ENCODE measurements at places on chromosomes 7 and 10.

DNA sequence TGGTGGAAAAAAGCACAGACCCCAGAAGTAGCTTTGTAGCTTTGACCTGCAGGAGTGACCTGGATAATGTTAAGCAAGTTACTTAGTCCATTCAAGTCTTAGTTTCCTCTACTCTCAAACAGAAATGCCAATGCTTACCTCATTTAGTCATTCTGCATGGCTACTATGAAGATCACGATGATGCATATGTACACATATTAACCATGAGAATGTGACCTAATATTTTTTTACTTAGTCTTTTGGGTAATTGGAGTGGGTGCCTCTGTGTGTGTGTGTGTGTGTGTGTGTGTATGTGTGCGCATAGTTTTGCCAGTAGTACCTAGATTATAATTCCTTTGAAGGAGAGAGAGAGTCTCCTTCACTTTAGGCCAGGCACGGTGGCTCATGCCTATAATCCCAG lies 95.8 kb downstream of the NRP1 start:
- no peaks in the 10 kb centered on the region for H3K4me1 ChIP-seq
- H3K27me3 ChIP-seq: peaks cover 9% of the 10 kb centered on the region
- no peak overlapping the region for H3K27ac ChIP-seq
- DNase-seq: no peak
- no peak overlapping the region for H3K4me3 ChIP-seq
- no peaks in the 10 kb centered on the region for H3K36me3 ChIP-seq

DNA sequence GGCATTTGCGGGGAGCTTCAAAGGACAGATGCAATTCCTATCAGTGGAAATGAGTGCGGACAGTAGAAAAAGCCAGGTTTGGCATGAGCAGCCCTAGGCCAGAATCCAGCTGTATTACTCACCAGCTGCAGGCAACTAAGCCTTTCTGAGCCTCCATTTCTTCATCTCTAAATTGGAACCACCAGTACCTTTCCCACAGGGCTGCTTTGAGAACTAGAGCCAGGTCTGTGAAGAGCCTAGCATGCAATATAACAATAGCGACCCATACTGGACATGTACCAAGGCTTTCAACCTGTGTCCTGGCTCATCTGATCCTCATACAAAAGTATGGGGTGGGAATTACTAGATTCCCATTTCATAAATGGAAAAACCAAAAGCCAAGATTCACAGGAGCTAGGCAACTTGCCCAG lies 101.0 kb downstream of the GSAP start:
- no peak overlapping the region for H3K4me3 ChIP-seq
- H3K27me3 ChIP-seq: no peaks in the 10 kb centered on the region
- no peak for DNase-seq
- peaks cover 5% of the 10 kb centered on the region for H3K4me1 ChIP-seq
- peaks cover 27% of the 10 kb centered on the region for H3K36me3 ChIP-seq

GRCh38 chr7:26006426-26006825 lies 145.6 kb upstream of the NFE2L3 start:
- DNase-seq: no peak
- peaks cover 1% of the 10 kb centered on the region for H3K4me1 ChIP-seq
- H3K36me3 ChIP-seq: no peaks in the 10 kb centered on the region
- H3K4me3 ChIP-seq: no peak overlapping the region
- peaks cover 71% of the 10 kb centered on the region for H3K27me3 ChIP-seq

DNA sequence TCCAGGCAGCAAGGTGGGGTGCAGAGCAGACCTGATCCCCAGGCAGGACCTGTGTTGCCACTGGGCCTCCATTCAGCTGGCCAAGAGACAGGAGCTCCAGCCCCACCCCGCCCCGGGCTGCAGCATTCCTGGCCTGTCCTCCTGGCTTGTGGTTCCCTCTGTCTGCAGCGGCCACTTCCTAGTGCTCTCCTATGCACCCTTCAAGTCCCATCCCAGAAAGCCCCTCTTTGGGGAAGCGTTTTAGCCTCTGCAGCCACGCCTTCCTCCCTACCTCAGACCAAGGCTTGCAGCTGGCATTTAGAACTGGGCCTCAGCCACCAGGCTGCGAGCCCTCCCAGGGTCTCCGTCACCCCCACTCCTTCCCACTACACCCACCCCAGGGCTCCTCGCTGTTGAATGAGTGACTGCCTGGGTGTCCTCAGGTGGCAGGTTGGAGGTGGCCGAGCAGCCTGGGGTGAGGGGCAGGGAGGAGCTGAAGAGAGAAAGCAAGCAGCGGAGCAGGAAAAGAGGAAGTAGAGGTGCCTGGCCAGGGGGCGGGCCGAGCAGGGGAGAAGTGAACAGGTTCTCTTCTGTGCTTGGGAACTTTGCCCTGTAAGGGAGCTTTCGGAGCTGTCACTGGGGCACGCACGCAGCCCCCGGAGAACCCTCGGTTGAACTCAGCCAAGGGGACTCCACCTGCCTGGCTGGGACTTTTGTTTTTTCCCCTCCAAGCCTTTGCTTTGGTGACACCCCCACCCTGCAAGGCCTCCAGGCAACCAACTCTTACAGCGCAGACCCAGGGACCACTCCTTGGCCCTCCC lies 109.1 kb upstream of the TNRC18 start:
- peak overlapping the region; percentile 97 for H3K27ac ChIP-seq
- peak; percentile 33 for DNase-seq
- no peaks in the 10 kb centered on the region for H3K27me3 ChIP-seq

DNA sequence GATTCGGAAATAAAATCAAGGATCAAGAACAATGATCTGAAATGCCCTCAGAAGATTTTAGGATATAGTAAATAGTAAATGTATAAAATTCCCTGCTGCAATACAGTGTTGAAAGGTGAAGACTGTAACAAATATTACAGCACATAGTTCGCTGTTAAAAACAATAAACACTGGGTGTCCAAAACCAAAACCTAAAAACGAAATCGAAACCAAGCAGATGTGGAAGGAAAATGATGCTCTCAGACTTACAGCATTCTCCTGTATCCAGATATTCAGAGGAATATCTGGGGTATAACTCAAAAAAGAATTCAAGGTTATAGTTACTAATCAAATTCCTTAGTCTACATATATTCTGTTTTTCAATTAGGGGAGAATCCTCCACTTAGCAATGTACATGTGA lies 708.1 kb upstream of the PCDH15 start:
- DNase-seq: no peak
- H3K27ac ChIP-seq: no peak overlapping the region
- no peaks in the 10 kb centered on the region for H3K36me3 ChIP-seq
- H3K27me3 ChIP-seq: no peaks in the 10 kb centered on the region

DNA sequence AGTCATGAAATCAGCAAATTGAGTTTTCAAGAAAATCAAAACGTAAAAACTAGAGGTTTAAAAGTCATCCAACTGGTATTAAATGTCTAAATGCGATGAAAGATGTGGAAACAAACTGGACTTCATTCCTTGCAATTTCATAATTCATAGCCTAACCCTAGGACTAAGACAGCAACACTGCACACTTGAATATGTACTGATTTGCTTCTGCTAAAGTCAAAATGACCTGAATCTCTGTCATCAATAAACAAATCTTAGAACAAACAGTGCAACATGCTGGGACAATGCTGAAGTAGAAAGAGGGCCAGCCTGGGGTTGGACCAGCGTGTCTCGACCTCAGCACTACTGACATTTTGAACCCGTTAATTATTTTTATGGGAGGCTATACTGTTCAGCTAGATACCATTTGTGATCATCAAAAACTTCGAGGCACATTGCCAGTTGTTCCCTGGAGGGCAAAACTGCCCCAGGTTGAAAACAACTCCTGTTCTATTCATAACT lies 47.1 kb downstream of the MYOF start:
- H3K4me3 ChIP-seq: no peak overlapping the region
- no peaks in the 10 kb centered on the region for H3K36me3 ChIP-seq
- H3K27me3 ChIP-seq: peaks cover 26% of the 10 kb centered on the region
- H3K27ac ChIP-seq: no peak overlapping the region
- no peaks in the 10 kb centered on the region for H3K4me1 ChIP-seq

GRCh38 chr10:76231286-76231934 lies 800.0 kb downstream of the LRMDA start:
- H3K27ac ChIP-seq: no peak overlapping the region
- H3K27me3 ChIP-seq: no peaks in the 10 kb centered on the region
- no peaks in the 10 kb centered on the region for H3K36me3 ChIP-seq
- no peak overlapping the region for H3K4me3 ChIP-seq

DNA sequence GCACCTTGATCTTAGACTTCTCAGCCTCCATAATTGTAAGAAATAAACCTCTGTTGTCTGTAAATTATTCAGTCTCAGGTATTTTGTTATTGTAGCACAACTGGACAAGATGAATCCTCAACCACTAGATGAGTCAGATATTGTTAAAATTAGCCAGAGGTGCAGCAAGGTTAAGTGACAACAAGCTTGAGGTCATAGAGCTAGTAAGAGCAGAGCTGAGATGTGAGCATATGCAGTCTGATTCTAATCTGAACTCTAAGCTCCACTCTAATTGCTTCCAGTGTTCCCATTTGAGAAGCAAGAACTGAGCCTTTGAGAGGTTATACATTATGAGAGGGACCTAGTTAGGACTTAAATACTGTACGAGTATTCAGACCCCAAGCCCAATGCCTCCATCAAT lies 93.1 kb downstream of the FZD1 start:
- no peaks in the 10 kb centered on the region for H3K36me3 ChIP-seq
- H3K4me1 ChIP-seq: no peaks in the 10 kb centered on the region
- DNase-seq: no peak
- no peak overlapping the region for H3K4me3 ChIP-seq
- no peaks in the 10 kb centered on the region for H3K27me3 ChIP-seq

DNA sequence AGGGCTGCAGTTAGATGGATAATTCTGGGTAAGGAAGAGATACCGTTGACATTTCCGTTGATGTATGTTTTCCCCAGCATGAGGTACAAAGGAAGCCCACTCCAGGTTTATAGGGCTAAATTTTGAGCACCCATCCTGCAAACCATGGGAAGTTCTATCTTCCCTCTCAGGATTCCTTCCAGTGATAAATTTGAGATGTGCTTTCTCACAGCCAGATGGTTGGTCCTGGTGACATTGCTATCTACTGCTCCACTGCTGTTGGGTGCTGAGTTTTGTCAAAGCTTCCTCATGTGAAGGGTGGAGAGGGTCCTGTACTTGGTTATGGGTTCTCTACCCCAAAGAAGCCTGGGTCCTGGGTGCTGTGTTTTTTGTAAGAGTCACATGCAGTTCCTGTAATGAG lies 57.4 kb downstream of the CXCL12 start:
- no peaks in the 10 kb centered on the region for H3K4me1 ChIP-seq
- H3K4me3 ChIP-seq: no peak overlapping the region
- peaks cover 33% of the 10 kb centered on the region for H3K27me3 ChIP-seq
- no peaks in the 10 kb centered on the region for H3K36me3 ChIP-seq
- DNase-seq: no peak

- no peaks in the 10 kb centered on the region for H3K4me1 ChIP-seq
- H3K4me3 ChIP-seq: no peak overlapping the region
- H3K27ac ChIP-seq: no peak overlapping the region
These were observed 192.9 kb downstream of the EVX1 start for GRCh38 chr7:27435461-27435860.
